ENCODE measurements at places on chromosomes 3 and 15. TPM values are rescaled to one million over a fixed set of nuclear protein-coding genes. Genes with fewer than 3 reads are reported as not detected.

Gene TMEM212
- total RNA-seq: not detected

Gene BUB1B
- total RNA-seq: 65.4 TPM

Gene GOLGA8S
- total RNA-seq: not detected

Gene GPR15
- 4.4 TPM for total RNA-seq

Gene LRRC2
- not detected for total RNA-seq

Gene KIF7
- total RNA-seq: 3.4 TPM

All from activated CD8-positive, alpha-beta memory T cell treated with anti-CD3 and anti-CD28 coated beads for 36 hours (primary cell).